ENCODE measurements at places on chromosomes 12 and 14.

DNA sequence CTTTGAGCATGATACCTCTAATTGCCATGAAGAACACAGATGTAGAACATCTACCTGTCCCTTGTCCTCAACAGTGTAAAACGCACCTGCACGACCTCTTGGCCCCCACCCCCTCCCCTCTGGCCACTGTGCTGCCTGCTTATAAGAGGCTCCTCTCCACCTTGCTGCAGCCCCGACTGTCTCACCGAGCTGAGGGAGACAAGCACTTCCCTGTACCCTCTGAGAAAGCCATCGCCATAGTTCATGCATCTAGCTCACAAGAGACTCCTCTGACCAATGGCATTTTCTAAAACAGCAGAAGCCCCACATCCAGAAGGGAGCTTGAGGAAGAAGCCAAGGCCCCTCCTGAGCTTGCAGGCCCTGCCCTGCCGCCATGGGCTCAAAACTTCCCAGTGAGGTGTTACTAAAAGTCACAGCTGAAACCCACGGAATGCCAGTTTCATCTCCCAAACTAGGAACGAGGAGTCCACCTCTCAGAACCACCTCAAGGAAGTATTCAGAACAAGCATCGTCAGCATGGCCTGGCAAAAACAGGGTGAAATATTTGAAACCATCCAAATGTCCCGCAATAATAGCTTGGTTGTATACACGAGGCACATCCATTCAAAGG, 21.5 kb upstream of the ANO2 start:
- no peak for DNase-seq

- DNase-seq = no peak
Observed at GRCh38 chr14:24056800-24057184, 5.0 kb downstream of the CARMIL3 start.

DNA sequence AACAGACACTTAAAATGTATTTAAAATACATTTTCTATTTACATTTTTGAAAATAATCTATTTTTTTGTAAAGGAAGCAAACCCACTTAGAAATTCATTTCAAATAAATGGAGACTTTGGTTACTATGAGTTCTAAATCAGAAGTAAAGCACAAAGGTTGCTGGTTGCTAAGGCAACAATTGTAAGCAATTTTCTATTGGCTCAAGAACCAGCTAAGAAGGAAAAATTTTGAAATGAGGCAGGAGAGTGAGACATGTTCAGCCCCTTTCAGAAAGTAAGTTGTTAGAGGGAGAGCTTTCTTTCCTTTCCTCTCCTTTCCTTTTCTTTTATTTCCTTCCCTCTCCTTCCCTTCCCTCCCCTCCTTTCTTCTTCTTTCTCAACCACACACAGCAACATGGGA, 80.7 kb downstream of the PRMT8 start:
- DNase-seq = no peak

GRCh38 chr12:6927379-6928021, at the start of gene ATN1:
TSS of gene ATN1 (plus strand) at chr12:6927959. CDS start at chr12:6934002, 6,043 bp downstream.
- peak; percentile 95 for DNase-seq

DNA sequence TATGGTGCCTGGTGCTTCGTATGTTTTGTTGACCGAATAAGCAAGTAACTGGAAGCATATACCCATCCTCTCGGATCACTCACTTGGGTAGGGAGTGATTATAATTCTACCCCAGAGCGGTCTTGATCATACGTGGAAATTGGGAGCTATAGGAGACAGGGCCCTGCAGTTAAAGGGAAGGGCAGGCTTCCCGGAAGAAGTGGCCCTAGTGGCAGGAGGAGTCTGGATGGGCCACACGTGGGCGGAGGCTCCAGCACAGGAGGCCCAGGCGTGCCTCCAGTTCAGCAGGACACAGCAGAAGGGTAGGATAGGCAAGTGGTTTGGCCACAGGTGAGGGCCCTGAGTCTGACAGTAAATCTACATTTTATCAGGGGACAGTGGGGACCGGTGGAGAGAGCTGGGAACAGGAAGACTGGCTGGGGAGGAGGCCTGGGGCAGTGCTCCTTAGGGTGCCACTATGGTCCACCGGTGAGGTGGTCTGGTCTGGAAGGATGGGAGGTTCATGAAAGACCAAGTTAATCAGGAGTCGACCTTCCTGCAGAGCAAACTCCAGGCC, 23.5 kb upstream of the YY1 start:
- DNase-seq = no peak

DNA sequence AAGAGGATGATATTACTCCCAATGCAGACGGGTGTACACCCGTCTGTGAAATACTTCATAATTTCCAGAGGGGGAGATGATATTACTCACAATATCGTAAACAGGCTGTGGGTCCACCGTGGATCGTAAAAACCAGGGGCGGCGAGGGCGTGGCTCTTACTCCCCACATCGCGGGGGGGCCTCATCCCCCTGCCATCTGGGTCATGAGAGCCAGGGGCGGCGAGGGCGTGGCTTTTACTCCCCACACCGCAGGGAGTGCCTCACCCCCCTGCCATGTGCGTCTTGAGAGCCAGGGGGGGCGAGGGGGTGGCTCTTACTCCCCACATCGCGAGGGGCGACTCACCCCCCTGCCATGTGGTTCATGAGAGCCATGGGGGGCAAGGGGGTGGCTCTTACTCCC, 86.2 kb upstream of the GNG2 start:
- DNase-seq = no peak

DNA sequence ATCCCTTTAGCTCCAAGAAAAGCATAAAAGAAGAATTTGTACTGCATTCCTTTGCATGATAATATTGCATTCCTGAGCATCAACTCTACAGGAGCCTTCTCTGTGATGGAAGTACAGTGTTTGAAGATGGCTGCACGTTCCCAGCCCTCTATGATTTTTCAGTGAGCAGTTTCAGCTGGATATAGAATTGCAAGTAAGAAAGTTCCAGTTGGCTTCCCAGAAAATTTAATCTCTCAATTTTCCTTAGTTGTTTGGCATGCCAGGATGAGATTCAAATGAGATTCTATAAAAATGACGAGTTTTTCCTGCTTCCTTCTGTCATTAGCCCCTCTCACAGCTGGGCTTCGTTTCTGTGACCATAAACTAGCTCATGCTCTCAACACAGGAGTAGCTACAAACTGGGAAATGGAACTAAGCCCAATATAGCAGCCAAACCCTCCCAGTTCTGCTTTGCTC, 109.9 kb downstream of the TTC8 start:
- DNase-seq = peak; percentile 84

- no peak for DNase-seq
Observed at GRCh38 chr12:98456041-98456440, 59.3 kb upstream of the TMPO start.

GRCh38 chr14:100439781-100440180, 116.6 kb downstream of the SLC25A47 start:
- no peak for DNase-seq

Data from lung (tissue), 17 donors.